ENCODE measurements at places on chromosomes 3 and 15.

DNA sequence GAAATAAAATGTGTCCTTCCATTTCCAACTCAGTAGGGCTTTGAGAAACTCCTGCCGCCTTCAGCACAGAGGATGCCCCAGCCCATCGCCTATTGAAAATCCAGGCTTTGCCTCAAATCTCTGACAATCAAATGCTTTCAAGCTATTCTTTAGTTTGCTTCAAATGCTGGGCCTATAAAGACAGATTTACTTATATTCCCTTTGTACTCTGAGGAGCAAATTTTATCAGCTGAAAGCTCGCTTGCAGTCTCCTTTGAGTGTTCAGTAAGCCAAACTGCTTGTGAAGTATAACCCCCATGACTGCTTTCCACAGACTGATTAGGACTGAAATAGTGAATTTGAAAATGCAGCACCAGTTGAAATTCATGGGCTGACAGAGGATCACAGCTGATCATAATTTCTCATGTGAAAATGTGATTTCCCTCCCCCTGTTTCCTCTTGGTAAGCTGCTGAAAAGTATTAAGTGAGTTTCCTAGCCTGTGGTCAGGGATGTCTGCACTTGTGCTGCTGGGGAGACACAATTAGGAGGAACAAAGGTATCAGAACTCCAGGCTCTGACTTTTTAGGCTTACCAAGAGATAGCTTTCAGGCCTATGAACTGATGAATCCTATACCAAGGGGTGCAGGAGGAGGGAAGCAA, 563.4 kb upstream of the TGFBR2 start:
- no peak for DNase-seq

DNA sequence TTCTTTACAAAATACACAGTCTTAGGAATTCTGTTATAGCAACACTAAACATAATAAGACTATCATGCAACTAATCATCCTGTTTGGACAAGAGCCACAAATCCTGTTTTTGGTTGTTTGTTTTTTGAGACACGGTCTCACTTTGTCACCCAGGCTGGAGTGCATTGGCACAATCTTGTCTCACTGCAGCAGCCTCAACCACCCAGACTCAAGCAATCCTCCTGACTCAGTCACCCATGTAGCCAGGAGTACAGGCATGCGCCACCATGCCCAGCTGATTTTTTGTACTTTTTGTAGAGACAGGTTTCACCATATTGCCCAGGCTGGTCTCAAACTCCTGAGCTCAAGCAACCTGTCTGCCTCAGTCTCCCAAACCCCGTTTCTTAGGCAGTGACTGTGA, 28.3 kb downstream of the NEDD4 start:
- no peak for DNase-seq

DNA sequence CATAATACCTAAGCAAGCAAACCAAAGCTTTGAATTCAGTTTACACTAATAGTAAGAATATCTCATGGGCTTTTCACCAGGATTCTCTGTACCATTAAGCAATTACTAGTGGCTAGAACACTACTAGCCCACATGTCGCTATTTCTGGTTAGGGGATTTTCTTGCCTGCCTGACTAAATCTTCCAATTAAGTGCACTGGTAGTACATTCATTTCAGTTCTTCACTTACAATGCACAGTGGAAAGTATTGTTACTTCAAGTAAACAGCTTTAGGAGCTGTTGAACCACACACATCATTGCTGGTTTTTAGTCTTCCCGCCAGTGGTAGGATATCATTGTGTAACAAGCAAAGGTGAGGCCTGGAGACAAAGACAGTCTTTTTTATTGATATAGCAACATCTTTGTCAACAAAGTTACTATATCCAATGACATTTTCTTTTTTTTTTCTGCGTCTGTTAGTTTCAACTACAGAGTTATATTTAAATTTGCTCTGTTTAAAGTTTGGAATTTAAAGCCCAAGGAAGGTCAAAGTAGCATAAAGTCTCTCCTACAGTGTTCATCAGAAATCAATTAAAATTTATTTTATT, 826.8 kb upstream of the NR2F2 start:
- no peak for DNase-seq

- no peak for DNase-seq
Observed at GRCh38 chr3:35320646-35321407, 318.5 kb upstream of the ARPP21 start.

GRCh38 chr15:60889491-60889890, 339.6 kb downstream of the RORA start:
- no peak for DNase-seq

DNA sequence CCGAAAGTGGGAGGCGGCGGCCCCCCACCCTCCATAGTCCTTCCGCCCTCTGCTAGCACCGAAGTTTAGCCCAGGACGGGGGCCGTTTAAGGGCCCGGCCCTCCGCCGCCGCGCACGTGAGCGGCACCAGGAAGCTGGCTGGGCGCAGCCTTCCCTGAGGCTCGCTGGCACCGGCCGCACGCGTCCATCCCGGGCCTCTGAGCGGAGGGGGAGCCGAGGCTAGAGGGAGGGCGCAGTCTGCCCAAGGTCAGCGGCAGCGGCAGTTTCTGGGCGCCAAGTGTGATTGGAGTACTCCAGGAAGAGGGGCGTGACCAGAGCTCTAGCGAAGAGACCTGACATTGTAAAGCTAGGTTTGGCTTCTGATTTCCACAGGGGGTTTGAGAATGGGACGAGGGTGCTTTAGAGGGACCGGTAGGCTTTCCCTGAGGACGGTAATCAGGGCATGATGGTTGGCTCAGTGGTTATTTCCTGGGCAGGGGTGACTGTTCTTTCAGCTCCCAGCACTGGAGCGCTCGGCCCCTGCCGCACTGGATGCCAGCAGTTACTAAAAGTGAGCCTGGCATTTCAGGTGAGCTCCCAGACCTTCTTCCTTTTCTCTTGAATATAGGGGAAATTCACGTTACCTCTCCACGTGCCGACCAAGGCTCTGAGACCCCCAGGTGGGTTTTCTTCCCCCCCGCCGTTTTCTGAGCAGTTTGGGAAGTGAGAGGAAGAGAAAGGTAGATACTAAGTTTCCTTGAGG, 853 bp downstream of the TEX264 start:
- DNase-seq: peak; percentile 20

GRCh38 chr3:37308247-37308646, 133.9 kb upstream of the LRRFIP2 start:
- no peak for DNase-seq

DNA sequence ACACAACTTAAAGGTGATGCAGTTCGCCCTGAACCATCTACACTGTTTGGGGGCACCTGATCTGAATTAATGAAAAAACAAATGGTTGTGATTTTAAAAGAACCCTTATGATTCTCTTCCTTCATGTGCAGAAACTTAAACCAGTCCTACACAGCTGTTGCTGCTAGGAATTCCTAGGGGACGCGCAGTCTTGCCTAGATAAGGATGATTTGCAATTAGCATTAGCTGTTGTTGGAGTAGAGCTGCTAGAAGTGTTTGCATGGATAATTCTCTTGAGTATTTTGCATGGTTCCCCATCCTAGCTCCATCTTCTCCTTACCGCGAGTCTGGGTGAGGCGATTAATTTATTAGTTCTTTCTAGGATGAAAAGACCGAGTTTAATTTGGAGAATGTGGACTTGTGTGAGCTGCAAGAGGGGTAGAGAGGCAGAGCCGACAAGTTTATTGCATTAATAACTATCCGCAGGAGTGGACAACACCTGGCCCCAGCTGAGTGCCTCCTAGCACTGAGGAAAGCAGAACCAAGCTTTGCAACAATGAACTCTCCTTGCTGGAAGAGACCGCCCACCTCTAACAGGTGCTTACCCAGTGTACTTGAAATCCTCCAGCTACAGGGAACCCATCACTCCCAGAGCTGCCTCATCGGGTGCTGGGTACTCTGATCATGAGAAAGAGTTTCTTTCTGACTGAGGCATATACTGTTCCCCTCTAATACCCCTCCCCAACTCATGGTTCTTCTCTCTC, 75.0 kb upstream of the WNT7A start:
- DNase-seq: no peak

GRCh38 chr3:123861081-123861836, 22.9 kb downstream of the MYLK start:
- no peak for DNase-seq

GRCh38 chr3:8575364-8576104, 69.1 kb downstream of the SSUH2 start:
- DNase-seq: no peak

DNA sequence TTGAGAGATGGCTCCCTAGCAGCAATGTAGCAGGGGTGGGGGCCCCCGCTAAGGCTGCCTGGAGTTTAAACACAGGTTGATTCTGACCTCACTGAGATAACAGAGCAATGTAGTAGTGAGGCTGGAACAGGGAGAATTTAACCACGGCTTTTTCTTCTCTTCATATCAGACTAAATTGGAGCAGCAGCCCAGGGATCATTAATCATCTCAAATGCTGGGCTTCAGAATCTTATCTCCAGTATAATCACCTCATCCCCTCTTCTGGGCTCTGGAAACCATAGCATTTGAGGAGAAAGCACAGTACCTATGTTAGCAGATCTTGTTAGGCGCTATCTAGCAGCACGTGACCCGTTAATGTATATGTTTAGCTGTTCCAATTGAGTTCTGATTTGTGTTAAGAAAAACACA, 25.4 kb upstream of the DET1 start:
- no peak for DNase-seq

DNA sequence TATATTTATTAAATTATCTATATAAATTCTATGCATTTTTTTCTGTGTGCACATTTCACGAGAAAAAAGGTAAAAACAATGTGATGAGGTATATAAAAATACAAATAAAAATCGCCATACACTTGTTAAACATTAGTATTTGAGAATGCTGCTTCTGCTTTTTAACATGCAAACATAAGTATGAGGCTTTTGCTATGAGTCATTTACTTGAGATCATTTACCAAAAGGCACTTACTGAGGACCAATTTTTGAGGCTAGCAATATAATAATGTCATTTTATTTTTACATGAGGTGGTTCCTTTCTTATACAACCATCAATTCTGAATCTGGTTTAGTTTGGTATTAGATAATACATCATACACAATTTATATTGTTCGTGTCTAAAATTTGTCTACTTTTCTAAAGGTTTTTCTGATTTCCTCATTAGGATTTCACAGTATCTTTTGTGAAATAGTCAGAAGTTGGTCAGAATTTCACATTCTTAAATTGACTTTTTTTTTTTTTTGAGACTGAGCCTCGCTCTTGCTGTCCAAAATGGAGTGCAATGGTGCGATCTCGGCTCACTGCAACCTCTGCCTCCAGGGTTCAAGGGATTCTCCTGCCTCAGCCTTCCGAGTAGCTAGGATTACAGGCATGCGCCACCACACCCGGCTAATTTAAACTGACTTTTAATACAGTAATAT, 25.6 kb downstream of the DCUN1D1 start:
- no peak for DNase-seq

DNA sequence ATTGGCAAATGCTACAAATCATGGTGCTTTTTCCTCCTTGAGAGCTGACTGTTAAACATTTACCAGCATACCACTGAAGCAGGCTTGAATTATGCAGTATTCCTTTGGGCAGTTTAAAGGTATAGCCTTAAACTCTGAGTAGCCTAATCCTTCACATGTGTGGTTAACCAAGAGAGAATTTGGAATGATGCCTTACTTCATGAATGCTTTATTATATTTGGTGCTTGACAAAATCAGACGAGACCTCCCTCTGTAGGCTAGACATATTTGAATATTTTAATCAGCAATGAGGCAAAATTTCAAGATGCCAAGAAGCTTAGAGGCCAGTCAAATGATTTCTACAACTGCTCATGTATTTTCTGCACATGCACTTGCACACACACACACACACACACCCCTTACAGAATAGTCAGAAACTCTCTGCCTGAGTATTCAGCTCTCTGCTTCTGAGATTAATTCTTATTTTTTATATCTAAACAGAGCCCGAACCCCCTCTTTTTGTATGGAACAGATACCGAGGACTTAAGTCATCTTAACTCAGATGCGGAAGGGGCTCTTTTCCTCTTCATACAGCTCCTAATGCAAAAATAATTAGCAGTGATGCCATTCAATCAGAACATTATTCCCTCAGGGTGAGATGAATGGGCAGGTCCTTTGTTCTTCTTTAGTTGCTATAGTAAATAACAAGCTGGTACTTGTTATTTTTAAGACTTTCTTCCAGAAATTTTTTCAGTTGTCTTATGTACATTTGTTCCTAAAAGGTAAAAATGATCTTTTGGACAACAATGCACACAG, 195.5 kb upstream of the TMC3 start:
- no peak for DNase-seq

DNA sequence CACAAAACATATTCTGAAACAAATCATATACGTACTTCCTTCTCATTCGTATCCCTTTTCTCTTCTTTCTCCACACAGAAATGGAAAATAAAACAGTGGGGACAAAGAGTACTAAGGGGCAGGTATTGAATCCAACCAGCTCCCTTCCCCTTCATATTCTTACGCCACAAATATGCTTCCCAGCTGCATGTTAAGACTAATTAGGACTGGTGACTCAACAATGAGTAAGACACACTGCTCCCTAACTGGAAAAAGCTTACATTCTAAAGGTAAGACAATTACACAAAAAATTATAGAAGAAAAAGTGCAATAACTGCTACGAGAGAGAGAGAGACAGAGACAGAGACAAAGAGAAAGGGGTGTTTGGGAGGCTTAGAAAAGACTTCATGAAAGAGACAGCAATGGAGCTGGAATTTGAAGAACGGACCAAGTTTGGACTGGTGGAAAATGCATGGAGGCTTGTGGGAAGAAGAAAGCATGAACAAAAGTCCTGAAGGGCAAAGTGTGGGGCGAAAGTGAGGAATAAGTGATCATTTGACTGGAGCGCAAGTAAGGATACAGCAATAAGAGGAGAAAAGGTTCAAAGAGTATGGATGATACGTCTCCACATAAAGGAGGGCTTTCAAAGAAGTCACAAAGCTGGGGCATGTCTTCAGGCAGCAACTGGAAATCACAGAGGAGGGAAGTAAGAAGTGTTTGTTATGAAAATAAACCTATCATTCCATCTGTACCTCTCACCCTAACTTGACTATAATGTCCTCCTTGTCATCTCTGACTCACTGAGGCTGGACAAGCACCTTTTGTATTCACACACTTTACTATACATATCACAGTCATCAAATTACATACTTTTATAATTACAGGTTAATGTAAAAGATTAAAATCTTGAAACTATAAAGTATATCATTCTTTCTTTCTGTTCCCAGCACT, 49.2 kb downstream of the RYK start:
- DNase-seq: peak; percentile 78

GRCh38 chr15:55897560-55898336, 95.7 kb downstream of the NEDD4 start:
- DNase-seq: no peak

GRCh38 chr3:132593241-132593946, 3.7 kb upstream of the ACKR4 start:
- DNase-seq: no peak

- DNase-seq: no peak
Observed at GRCh38 chr3:127940116-127940515, 25.1 kb downstream of the KBTBD12 start.

GRCh38 chr3:130926504-130926903, 32.6 kb downstream of the ATP2C1 start:
- no peak for DNase-seq

GRCh38 chr3:12964711-12965612, 108.3 kb downstream of the IQSEC1 start:
- DNase-seq: no peak

- no peak for DNase-seq
Observed at GRCh38 chr3:6421666-6422445, 439.1 kb upstream of the GRM7 start.

Data from skeletal muscle cell (primary cell).